ENCODE measurements at places on chromosomes 6 and 20.

DNA sequence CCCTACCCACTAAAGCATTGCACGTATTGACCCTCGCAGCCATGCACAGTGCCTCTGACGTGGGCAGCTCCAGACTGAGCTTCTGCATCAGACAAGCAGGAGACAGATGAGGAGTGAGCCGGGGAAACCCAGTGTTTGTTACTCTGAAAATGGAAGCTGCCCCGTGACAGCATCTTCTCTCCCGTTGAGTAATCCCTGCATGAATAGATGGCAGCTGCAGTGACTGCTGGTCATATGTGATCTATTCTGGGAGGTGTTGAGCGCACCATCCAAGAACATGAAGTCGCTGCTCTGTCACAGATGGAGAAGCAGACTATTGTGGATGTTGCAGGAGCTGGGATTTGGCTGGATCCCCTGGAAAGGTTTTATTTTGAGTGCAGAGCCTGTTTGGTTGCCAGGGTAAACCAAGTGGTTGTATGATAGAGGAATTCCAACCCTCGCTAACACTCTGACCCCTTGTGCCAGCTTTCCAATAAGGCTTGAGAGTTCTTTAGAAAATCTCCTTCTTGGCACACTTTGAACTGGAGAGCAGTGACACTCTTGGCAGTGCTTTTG lies 242.2 kb downstream of the NRN1 start:
- no peak for DNase-seq

DNA sequence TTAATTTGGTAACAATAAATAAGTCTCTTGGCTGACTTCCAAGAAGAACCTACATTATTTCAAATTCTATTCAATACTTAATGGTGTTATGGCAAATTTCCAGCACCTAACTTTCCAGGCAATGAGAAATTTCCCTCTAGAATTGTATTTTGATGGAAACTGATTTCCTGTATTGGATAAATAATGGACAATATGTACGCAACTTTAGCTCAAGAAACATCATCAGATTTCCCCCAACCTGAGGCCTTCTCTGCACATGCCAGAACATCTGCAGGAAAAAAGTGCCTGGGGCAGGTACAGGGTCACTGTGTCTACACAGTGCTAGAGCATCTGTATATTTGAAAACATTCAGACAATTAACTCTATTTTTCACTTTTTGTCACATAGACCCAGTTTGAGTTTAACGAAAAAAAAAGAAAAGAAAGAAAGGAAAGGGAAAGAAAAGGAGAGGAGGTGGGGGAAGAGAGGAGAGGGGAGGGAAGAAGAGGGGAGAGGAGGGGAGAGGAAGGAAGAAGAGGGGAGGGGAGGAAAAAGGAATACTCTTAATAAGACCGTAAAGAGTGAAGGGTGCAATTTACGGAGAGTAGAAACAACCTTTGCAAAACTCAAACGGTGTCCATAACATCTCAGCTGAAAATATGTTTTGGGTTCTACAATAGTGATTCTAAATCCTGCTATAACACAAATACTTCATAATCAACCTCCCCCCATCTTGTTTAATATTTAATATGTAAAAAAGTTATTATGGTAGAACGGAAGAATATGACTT lies 130.0 kb downstream of the TSHZ2 start:
- no peak for DNase-seq

DNA sequence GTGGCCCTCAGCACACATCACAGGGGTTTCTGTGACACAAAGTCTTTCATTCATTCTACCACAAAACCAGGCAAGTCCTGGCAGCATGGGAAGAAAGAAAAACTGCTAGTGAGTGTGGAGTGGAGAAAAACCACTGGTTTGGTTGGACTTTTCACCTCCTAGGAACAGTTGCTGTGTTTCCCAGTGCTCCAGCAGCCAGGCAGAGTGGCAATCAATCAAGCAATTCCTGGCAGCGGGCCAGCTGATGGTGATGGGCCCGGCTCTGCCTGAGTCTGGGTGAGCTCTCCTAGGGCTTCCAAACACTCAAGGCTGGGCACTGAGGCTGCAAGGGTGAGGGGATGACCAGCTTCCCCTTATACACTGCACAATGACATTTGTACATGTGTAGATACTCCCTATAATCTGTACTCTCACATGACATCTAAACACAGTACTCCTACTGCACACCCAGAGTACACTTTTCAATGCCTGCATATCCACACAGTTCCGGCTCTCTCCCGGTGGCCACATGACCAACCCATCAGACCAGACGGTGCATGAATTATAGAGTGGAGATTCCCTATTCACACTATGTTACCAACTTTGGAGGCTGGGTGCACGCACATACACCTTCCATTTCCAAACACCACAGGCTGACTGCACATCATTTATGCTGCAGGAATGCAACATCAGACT lies 156.6 kb downstream of the UNC5CL start:
- DNase-seq: no peak

- DNase-seq: no peak
These were observed 21.2 kb downstream of the SNPH start for GRCh38 chr20:1287306-1287705.

GRCh38 chr6:155001482-155001881 lies 6.4 kb downstream of the TIAM2 start:
- DNase-seq: no peak

DNA sequence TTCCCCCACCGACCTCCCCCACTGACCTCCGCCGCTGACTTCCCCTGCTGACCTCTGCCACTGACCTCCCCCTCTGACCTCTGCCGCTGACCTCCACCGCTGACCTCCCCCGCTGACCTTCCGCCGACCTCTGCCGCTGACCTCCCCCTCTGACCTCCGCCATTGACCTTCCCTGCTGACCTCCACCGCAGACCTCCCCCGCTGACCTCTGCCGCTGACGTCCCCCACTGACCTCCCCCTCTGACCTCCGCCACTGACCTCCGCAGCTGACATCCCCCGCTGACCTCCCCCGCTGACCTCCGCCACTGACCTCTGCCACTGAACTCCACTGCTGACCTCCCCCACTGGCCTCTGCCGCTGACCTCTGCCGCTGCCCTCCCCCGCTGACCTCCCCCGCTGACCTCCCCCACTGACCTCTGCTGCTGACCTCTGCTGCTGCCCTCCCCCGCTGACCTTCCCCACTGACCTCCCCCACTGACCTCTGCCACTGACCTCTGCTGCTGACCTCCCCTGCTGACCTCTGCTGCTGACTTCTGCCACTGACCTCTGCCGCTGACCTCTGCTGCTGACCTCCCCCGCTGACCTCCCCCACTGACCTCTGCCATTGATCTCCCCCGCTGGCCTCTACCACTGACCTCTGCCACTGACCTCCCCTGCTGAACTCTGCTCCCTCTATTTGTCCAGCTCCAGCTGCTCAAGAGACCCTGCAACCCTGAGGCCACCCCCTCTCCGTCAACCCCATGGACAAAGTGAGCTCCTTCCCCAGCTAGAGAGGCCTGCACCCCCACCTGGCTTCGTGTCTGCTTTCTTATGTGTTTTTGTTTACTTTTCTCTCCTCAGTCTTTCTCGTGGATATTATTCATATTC lies 91.4 kb upstream of the AFDN start:
- no peak for DNase-seq

DNA sequence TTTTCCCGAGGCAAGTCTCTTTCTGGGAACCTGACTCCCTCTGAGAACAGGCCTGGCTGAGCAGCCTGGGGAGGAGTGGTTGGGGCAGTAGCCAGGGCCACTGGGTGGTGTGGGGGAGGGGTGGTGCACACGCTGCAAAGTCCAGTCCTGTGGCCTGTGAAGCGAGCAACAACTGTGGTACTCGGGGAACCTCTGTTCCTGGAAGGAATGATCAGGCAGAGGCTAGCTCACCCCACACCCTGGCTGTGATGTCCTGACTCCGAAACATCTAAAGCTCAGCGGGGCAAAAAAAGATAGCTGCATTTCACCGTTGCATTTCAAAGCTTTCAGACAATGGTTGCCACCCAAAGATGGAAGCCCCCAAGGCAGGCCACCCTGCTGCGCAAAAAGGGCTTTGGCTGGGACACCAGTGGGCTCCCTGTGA lies 25.5 kb downstream of the PCK1 start:
- DNase-seq: no peak

GRCh38 chr6:169774347-169774746 lies 22.9 kb downstream of the ERMARD start:
- DNase-seq: no peak

- DNase-seq: no peak
These were observed 33.0 kb downstream of the TRPC4AP start for GRCh38 chr20:35059612-35060011.

GRCh38 chr20:35490736-35491181 lies 35.4 kb downstream of the CEP250 start:
- DNase-seq: no peak

DNA sequence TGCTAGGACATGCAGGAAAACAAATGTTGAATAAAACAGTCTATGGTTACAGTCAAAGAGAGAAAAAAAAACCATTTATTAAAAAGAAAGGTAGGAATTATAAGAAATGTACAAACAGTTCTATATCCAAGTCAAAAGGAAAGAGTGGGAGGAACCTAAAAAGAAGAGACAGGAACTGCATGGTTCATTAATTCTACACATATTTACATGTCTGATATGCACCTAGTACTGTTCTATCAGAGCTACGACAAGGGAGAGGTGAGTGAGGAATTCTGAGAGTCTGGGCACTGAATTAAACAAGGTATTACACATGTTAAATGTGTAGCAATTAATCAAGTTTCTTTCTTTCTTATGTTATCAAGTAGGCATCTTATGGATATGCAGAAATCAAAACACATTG lies 41.9 kb downstream of the SYCP2 start:
- no peak for DNase-seq

GRCh38 chr20:22450537-22450936 lies 133.8 kb downstream of the FOXA2 start:
- DNase-seq: no peak

DNA sequence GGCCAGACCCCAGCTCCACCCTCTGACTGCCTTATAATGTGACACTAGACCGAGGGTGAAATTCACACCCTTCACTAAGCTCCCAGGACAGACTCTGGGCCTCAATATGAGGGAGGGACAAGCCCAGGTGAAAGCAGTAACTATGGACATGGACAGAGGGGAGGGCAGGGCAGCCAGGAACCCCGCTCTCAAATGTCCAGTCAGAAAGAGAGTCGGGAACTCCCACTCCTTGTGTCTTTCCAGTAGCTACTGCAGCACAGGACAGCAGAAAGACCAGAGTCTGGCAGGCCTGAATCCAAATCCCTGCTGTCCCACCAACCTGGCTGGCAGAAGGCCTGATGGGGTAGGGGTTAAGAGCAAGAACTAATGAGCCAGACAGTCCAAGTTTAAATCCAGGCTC lies 6.4 kb downstream of the C20orf96 start:
- DNase-seq: no peak

DNA sequence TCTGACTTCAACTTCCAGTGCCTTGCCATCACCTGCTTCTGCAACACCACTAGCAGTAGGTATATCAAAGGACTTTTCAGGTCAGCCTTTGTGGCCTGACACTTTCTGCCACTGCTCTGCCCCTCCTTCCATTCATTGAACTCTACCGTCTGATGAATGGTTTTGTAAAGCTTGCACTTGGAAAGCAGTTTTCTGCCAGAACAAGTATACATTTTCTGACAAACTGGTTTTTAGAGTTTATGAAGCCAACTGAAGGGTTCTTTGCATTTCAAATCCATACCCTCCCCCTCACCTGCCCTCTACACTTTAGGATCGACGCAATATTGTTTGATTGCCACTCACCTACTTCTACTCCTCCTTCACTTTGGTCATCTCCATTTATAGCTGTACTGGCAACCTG lies 603.1 kb downstream of the HACE1 start:
- no peak for DNase-seq

GRCh38 chr6:163960128-163960527 lies 545.6 kb downstream of the QKI start:
- no peak for DNase-seq

- DNase-seq: peak; percentile 1
These were observed 123.1 kb downstream of the RPS12 start for GRCh38 chr6:132937466-132937906.

DNA sequence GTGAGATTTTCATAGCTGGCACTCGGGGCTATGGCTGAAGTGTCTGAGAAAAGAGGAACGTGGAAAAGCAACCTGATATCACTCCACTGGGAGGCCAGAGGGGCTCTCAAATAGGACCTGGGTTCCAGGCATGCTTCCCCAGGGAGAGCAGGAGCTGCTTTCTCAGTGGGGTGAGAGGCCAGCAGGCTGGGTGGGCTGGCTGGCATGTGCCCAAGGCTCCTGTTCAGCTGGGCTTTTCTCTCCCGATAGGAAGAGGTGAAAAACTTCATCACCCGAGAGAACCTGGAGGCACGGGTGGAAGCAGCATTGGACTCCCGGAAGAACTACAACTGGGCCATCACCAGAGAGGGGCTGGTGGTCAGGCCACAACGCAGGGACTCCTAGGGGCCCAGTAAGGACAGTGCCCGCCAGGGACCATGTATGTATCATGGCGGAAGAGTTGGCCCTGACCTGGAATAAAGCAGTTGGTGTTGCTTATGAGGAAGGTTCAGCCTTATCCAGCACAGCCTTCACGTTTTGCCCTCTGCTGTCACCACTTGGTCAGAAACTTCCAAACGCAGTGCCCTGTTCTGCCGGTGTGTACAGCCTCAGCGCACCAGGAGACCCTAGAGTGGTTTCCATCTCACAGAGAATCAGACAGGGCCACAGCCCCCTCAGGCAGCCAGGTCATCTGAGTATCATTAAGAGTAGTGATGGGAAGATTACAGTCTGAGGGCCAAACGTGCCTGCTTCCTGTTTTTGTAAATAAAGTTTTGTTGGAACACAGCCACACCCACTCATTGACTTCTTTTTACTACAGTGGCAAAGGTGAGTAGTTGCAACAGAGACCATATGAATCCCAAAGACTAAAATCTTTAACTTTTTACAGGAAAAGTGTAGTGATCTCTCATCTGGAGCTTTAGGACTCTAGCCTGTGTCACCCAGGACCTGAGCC lies 1.9 kb downstream of the MRPS26 start:
- DNase-seq: no peak

DNA sequence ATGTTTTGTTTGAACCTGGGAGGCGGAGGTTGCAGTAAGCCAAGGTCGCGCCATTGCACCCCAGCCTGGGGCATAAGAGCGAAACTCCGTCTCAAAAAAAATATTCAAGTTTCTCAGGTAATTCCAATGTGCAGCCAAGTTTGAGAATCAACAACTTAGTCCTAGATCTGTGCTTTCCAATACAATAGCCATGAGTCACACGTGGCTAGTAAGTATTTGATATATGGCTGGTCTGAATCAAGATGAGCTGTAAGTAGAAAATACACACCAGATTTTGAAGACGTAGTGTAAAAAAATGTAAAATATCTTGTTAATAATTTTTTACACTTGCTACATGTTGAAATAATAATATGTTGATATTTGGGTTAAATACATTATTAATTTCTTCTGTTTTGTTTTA lies 35.0 kb upstream of the BTBD3 start:
- DNase-seq: no peak

GRCh38 chr6:94501516-94501915 lies 1075.8 kb upstream of the MANEA start:
- no peak for DNase-seq

DNA sequence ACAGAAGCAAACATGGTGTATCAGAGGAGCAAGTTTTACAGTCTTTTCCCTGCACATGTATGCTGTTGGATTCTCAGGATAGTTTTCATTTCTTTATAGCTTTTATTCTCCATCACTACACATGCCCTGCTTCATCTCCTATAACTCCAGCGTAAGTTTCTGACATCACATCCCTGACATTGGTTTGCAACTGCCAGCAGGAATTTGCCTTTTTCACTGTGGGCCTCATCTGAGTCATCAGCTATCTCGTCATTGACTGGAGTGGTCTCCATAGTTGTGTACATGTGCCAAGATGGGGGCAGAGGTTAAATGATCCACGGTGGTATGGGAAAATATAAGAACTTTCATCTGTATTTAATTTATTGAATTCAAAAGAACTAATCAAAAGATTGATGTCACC lies 96.7 kb downstream of the SLX4IP start:
- no peak for DNase-seq

GRCh38 chr6:26538572-26538902 lies 371 bp downstream of the HMGN4 start:
- no peak for DNase-seq

Data from H54 (cell line).